ENCODE measurements at places on chromosomes 16 and 17.
A peak's percentile ranks its signal among the peaks of the same experiment; 100 is the strongest.

DNA sequence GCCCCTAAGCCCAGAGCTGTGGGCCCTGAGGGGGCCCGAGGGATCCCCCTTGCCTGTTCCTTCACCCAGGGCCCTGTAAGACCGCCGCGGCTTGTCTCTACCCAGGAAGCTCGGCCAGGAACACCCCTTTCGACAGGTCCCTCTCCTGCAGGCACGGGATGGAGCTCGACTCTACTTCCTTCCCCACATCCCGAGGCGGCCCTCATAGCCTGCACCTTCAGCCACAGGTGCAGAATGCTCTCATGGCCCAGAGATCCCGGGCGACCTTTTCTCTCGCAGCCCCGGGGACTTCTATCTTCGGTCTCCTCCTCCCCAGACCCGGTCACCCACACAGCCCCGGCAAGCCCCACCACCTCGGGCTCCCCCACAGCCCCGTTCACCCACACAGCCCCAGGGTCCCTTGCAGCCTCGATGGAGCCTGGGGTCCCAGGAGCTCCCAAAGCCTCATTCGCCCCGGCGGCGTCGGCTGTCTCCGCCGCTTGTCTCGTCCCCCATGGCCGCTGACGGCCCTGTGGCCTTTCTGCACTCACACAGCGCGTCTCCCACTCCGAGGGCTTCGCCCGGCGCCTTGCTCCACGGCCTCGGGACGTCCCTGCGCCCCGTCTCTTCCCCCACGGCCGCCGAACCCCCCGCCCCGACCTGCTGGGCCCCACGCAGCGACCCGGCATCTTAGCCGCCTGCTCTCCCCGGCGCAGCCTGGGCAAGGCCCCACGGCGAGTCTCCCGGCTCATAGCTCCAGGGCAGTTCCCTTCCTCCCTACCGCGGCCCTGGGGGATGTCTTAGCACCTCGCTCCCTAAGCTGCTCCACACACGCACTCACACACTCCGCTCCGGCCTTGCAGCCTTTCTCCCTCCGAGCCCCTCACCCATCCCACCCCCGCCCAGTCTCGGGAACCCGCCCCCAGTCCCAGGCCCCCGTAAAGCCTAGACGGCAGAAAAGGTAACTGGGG lies 650 bp downstream of the KIAA0753 start:
- no peak for DNase-seq

DNA sequence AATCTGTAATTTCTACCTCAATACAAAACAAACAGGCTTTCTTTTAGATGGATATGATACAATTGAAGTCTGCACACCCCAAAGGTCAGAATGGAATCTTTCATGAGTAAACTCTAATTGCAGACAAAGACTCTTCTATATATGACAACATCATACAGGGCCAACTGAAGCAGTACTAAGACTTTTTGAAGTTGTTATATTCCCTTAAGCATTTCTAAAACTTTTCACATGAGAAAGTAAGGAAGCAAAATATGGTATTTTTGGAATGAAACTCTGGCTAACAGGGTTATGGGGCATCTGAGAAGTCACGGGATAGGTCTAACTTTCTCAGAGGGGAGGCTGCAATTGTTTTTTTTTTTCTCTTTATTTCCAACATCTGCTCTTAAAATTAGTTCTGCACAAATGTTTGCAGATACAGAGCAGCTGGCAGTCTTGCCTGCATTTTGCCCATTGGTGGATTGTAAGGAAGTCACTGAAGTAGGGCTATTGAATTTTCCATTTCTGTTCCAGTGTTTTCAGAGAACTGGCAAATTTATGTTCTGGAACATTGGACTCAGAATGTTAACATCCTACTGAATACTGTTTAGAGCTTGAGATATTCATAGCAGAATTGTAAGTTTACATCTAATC lies 59.1 kb downstream of the SSH2 start:
- DNase-seq: no peak

- peak; percentile 14 for DNase-seq
These were observed 477.6 kb downstream of the XYLT1 start for GRCh38 chr16:16992975-16993765.

DNA sequence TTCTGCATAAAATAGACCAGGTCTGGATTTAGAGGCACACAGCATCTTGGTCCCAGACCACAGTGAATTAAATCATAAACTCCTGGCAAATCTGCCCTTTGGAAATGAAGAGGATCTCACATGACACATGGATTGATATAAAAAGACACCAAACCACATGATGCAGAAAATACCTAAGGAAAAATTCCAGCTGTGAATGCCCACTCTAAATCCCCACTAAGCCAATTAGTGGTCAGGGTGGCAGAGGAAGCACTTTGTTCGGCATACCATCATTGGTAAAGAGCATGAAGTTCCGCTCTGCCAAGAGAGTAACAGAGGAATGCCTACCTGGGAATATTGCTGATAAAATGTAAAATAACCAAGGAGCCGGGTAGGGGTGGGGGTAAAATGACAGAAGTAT lies 32.4 kb upstream of the NOL11 start:
- no peak for DNase-seq

GRCh38 chr16:2825906-2826305 lies 4.2 kb upstream of the ZG16B start:
- DNase-seq: no peak

DNA sequence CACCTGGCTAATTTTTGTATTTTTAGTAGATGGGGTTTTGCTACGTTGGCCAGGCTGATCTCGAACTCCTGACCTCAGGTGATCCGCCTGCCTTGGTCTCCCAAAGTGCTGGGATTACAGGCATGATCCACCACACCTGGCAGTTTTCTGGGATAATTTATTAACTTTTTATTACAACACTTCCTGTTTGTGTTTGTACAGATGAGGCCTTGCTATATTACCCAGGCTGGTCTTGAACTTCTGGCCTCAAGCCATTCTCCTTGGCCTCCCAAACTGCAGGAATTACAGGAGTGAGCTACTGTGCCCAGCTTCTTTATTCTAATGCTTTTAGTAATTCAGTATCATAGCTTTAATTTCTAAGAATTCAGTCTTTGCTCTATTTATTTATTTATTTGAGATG lies 16.1 kb upstream of the SPN start:
- no peak for DNase-seq

GRCh38 chr17:75105126-75106080 lies 4.4 kb upstream of the ARMC7 start:
- DNase-seq: no peak

- DNase-seq: no peak
These were observed 26.0 kb upstream of the GOSR2 start for GRCh38 chr17:46896991-46897390.

DNA sequence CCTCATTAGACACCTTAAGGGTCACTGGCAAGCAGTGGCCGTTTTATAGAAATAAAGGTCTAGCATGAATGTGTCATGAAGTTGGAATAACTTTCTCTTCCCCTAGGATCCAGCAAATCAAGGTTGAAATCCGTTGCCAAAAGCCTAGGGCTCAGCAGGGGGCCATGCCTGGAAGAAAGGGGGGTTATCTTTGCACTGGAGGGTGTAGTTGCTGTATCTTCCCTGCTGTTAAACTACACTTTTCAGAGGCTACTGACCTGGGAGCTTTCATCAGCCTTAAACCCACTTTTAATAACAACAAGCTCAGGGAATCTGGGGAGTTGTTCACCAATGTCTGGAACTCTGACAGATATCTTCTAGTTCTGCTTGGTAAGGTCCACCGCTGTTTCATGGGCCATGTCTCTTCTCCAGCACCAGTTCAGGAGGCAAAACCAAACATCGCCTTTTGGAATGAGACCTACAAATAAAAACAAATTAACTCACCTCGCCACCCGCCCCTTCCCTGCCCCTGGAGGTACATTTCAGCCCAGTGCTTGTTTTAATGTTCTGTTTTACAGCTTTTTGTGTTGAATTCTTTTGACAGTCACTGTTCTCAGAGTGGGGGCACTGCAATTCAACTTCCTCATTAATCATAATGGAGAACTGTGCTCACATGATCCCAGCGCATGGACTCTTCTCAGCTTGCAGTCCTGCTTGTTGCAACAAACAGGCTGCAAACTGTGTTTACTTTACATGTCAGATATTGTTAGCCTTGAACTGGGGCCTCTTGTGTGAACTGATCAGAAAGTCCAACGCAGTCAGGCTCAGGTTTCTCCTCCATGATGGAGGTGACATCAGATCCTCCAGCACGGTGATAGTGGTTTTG lies 508.7 kb downstream of the KCNJ2 start:
- no peak for DNase-seq

DNA sequence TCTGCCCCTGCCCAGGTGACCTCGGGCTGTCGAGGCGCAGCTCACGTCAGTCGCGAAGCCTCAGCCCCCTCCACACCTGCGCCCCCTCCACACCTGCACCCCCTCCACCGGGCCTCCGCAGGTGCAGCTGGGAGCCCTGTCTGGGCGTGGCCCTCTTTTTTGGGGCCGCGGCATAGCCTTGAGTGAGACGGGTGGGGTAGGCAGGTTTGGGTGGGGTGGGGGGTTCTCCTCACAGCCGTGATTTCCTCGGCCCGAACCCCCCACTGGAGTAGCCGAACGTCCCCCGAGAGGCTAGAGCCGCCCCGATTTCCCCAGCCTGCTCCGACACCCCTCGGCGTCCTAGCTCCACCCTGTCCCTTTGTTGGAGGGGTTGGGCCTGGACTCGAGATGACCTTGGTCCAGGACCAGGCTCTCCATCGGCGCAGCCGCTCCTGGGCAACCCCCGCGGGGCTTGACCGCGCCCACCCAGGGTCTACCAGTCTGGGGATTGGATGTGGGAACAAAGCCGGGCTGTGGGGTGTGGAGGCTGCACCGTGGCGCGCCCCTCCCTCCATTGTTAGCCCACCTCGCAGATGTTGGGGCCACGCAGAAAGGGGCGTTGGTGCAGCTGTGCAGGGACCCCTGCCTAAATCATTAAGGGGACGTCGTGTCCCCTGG lies 626 bp downstream of the TUBB3 start:
- DNase-seq: no peak

- DNase-seq: no peak
These were observed 27.7 kb downstream of the NME3 start for GRCh38 chr16:1743376-1744337.

- no peak for DNase-seq
These were observed 259.8 kb downstream of the CPPED1 start for GRCh38 chr16:12543700-12544476.

DNA sequence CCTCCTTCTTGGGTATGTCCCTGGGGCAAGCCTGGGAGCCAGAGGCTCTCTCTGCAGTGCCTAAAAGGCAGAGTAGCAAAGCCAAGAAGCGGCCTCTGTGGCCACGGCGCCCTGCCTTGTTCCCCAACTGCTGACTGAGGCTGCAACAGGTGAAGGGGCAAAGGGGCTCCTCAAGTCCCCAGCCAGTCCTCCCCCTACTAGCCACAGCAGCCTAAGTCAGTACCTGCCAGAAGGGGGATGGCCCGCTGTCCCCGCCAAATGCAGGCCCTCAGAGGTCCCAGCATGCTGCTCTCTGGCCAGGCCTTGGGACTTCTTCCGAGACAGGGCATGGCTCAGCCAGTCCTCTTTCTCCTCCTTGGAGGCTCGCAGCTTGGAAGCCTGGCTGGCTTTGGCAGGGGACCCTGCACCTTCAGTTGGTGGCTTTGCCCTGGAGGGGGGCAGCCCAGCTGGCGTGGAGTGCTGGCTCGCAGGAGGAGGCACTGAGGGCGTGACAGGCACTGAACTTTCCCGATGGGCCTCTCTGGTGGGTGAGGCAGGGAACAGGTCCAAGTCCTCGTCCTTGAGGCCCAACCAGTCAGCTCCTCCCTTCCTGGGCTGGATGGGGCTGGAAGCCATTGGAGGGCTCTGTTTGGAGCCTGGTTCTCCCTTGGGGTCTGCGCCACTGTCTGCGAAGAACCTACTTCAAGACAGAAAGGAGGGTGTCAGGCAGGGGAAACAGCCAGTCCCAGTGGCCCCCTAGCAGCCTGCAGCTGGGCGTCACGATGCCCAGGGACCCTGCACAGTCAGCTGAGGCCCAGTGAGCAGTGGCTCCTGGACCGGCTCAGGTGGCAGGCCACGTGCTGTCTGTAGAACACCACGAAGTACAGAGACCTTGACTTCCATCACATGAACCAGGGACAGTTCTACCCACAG lies 17.6 kb downstream of the FBF1 start:
- no peak for DNase-seq

GRCh38 chr17:40778461-40778860 lies 3.9 kb downstream of the KRT27 start:
- no peak for DNase-seq

DNA sequence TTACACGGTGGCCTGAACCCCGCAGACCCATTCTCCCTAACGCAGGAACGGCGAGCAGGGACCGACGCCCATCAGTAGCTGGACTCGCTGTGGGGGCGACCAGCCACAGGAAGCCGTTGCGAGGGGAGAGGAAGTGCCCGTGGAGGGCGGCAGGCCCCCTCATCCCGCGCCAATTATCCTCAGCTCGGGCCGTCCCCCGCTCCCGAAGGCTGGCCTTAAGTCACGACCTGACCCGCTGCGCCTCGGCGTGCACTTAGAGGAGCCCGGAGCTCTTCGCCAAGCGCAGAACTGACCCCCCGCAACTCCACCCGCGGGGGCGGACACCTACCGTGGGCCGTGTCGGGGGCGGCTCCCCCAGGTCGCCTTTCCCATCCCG lies 401 bp downstream of the ARL16 start:
- no peak for DNase-seq

GRCh38 chr17:18157354-18157985 lies 26.2 kb upstream of the ALKBH5 start:
- DNase-seq: no peak

DNA sequence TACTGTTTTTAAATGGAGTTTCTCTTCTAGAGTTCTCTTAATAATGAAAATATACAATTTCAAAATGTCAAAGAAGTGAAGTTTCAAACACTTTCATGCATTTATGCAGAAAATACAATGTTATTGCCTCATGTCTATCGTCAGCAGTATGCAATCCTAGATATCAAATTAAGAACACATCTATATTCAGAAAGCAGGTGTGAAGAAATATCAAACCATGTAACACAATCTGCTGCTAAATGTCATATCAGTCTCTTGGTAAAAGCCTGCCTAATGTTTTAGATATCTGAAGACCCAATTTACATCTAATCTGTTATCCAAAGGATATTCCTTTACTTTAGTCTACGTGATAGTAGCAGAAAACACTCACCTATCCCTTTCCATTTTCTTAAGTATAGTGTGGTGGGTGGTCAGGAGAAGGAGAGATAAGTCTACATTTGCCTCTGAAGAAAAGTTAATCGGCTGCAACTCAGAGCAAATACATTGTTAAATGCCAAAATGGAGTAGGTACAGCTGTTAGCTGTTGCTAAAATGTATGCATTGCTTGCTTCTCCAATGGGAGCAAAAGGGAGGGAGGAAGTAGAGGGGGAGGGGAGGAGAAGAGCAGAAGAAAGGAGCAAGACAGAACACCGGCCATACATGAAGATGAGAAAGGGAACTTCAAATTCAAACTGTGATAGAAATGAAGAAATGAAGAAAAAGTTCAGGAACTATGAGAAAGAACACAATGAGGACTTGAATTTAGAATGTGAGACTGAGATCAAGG lies 64.9 kb downstream of the ITFG1 start:
- peak; percentile 24 for DNase-seq

- no peak for DNase-seq
These were observed 14.6 kb downstream of the HSD11B2 start for GRCh38 chr16:67445441-67445912.

- DNase-seq: no peak
These were observed 127.5 kb downstream of the SOCS1 start for GRCh38 chr16:11128211-11129141.

All from left renal cortex interstitium (tissue), 4 donors.